ENCODE measurements at places on chromosomes 7 and 10. TPM values are rescaled to one million over a fixed set of nuclear protein-coding genes. Genes with fewer than 3 reads are reported as not detected.
A peak's percentile ranks its signal among the peaks of the same experiment; 100 is the strongest.

DNA sequence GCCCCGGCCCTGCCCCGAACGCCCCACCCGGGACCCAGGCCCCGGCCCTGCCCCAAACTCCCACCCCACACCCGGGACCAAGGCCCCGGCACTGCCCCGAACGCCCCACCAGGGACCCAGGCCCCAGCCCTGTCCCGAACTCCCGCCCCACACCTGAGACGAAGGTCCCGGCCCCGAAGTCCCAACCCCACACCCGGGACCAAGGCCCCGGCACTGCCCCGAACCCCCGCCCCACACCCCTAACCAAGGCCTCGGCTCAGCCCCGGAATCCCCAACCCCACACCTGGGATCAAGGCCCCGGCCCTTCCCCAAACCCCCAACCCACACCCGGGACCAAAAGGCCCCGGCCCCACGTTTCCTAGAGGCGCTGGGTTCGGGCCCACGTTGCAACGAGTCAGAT is 1.1 kb upstream of the LARP4B start:
- DNase-seq, result peak; percentile 29

GRCh38 chr10:131144196-131144595 is 167.3 kb downstream of the TCERG1L start:
- DNase-seq, result no peak

- DNase-seq, result no peak
Observed at GRCh38 chr10:75466886-75467285, 35.5 kb downstream of the LRMDA start.

DNA sequence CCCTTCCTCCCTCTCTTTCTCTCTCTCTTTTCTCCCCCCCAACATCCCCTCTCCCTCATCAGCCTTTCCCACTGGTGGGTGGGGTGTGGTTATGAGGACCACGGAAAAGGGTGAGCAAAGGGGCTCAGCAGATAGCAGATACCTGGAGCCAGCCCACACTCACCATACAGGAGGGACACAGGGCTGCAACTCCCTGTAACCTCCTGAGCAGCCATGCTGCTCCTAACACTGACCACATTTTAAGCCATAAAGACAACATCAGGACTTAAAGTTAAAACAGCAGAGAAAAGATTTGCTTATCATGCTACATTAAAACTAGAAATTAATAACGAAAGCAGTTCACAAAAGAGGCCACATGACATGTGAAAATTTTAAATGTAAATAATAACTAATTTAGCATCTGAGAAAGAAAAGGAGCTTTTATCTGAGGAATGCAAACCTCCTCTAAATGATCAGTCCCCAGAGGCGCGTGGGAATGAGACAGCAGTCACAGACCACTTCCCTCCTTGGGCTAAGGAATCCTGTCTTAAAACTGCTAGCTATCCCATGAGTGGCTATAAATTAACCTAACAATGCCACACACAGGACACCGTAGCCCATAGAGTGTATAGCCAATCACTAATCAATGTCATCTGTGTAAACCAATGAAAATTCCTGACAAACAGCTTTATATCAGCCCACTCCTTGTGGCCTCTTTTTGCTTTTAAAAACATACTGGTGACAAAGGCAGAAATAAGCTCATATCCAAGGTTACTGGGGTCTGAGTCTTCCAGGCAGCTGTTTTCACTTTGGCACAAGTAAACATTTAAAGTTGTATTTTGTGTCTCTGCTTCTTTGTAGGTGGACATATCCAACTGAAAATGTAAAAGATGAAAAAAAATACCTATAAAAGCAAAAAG is 33.3 kb downstream of the PKD1L1 start:
- DNase-seq, result no peak

DNA sequence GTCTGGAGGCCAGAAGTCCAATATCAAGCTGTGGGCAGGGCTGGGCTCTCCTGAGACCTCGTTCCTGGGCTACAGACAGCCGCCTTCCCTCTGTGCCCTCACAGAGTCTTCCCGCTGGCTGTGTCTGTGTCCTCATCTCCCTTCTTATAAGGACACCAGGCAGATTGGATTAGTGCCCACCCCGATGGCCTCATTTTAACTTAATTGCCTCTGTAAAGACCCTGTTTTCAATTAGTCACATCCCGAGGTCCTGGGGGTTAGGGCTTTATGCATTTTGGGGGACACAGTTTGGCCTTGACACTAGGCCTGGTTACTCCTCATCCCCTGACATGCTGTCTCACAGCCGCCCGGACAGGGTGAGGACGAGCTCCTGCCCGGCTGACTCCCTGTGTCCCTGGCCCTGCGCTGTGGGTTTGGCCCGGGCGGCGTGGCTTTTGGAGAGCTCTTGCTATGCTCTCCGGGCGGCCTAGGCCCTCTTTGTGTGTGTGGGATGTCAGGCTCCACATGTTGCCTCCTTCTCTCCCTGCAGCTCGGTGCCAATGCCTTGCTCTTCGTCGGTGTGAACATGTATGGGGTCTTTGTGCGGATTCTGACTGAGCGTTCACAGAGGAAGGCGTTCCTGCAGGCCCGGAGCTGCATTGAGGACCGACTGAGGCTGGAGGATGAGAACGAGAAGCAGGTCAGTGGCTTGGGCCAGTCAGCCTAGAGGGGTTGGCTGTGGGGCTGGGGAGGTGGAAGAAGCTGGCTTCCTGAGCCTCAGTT is 18.2 kb downstream of the ADCY1 start:
- DNase-seq, result peak; percentile 15

DNA sequence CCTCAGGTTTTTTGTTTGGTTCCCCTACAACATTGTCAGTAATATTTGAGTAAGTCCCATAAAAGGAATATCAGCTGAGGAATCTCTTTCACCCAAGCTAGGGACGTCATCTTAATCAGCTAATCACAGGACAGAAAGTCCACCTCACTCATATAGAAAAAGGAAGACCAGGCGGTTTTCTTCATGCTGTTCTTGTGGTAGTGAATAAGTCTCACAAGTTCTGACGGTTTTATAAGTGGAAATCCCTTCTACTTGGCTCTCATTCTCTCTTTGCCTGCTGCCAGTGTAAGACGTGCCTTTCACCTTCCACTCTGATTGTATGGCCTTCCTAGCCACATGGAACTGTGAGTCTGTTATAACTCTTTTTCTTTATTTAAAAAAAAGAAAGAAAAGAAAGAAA is 308.1 kb upstream of the PFKP start:
- no peak for DNase-seq

DNA sequence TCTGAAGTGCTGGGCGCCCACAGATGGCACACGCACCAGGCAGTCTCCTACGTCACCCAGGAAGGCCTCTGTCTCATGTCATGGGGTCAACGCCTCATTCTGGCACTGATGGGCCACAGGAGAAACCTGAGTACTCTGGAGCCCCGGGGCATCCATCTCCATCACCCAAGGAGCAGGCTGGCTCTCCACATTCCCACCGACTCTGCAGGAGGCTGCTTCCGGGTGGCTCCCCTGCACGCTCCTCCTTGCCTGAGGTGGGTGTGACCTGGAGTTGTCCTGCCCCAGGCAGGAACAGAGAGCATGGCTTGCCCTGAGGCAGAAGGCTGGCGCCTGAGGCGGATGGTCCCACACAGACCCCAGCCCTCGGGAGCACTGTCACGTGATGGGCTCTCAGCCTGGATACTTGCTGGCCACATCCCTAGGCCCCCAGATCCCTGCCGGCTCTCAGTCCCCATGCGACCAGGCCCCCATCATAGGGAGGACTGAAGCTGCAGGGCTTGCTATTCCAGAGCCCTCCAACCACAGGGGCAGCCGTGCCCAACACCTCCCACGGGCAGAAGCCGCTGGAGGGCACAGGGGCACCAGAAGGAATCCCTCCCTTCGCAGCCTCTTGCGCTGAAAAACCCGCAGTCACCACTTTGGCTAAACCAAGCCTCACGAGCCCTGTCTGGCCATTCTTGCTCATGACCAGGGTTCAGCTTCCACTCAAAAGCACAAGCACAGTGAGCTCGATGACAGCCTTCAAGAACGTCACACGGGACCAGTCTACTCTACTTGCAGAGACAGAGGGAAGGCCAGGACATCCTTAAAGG is 80.7 kb downstream of the MAD1L1 start:
- no peak for DNase-seq

GRCh38 chr10:18010050-18010449 is 58.3 kb downstream of the SLC39A12 start:
- no peak for DNase-seq

DNA sequence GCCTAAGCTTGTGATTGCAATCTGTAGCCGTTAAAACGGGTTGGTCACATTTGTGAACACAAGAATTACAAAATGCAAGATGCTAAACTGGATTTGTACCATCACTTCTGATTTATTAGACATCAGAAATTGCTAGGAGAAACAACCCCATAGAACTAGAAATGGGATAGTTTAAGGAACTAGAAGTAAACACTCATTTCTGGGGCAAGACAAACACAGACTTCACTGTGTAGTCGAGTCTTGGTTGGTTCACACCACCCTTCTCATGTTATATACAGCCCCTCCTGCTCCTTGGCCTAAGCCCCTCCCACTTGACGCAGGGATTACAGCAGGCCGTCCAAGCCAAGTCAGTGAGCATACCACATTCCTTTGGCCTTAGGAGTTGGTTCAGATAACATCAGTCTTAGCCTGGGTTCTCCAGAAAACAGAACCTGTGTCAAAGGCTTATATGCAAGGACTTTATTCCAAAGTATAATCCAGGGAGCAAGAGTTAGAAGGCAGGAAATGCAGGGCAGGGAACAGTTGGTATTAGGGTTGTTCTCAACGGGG is 2.0 kb upstream of the NRAP start:
- DNase-seq, result no peak

DNA sequence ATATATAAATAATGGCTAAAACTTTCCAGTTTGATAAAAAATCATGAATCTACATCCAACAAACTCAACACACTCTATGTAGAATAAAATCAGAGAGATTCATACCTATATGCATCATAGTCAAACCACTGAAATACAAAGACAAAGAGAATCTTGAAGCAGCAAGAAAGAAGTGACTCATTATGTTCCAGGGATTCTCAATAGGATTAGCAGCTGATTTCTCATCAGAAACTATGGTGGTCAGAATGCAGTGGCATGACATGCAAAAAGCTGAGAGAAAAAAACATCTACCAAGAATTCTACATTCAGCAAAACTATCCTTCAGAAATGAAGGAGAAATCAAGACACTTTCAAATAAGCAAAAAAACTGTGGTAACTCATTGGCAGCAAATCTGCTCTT is 187.4 kb downstream of the RNLS start:
- no peak for DNase-seq

GRCh38 chr7:32618470-32618869 is 123.2 kb downstream of the AVL9 start:
- DNase-seq, result no peak

- DNase-seq, result no peak
Observed at GRCh38 chr7:100598425-100598824, 3.7 kb upstream of the PCOLCE start.

Gene TRIL
- 1.1 TPM for total RNA-seq

Gene OPN4
- not detected for total RNA-seq

Gene PRKG1
- 8.1 TPM for total RNA-seq

Gene BPGM
- 10.6 TPM for total RNA-seq

Gene ANKRD30A
- not detected for total RNA-seq

Gene ZKSCAN1
- 96.1 TPM for total RNA-seq

Gene NPY4R
- 6.3 TPM for total RNA-seq
